CD8-positive, alpha-beta memory T cell (primary cell): ENCODE measurements at places on chromosomes 5 and 9.

- no peak for DNase-seq
Measured at GRCh38 chr5:89756955-89757354, 652.6 kb downstream of the CETN3 start.

- DNase-seq, result no peak
Measured at GRCh38 chr5:7904170-7904569, 35.2 kb downstream of the MTRR start.

DNA sequence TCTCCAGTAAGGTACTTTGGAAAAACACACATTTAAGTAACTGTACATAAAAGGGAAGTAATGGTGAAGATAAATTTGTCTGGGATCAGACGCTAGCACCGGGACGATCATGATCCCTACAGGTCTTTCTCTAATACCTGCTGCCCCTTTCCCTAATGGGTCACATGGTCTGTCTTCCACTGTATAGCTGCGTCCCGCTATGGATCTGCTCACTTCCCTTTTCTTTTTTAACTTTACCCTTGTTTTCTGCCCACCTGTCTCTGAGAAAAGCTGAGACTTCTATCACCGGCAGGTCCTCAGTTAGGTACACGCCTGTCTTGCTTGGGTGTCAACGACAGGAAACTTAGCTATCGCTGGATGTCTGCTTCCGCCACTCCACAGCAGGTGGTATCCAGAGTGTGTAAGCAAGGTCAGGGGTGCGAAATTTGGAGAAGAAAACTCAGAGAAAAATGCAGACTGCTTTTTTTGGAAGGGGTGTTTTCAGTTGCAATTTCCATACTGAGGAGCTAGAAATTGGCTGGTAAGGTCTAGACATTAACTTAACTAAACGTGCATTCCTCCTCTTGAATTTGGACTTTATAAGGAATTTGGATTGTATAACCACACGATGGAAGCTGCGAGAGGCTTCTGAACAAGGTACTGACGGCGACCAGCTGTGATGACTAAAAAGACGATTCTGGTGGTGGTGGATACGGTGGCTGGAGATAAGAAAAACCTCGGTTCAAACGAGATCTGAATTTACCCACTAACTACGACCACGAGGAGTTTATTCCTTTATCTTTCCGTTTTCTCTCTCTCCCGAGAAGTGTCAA lies 1.1 kb upstream of the ICE1 start:
- no peak for DNase-seq

DNA sequence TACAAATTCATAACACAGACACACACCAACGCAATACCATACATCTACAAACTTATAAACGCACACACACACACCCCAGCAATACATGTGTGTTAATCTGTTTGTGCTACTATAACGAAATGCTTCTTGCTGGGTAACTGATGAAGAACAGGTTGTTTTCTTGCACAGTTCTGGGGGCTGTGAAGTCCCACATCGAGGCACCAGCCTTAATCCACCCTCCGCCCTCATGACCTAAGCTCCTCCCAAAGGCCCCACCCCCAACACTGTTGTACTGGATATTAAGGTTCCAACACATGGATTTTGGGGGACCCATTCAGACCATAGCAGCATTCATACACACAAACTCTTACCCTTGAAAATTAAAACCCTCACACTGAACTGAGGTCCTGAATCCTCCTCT lies 38.8 kb upstream of the LPCAT1 start:
- DNase-seq, result no peak

- no peak for DNase-seq
Measured at GRCh38 chr9:136829981-136830885, 12.0 kb upstream of the AJM1 start.
